ENCODE measurements at places on chromosomes 7 and 10.

GRCh38 chr10:79431891-79432831 lies 13.3 kb downstream of the ZCCHC24 start:
- DNase-seq = no peak

DNA sequence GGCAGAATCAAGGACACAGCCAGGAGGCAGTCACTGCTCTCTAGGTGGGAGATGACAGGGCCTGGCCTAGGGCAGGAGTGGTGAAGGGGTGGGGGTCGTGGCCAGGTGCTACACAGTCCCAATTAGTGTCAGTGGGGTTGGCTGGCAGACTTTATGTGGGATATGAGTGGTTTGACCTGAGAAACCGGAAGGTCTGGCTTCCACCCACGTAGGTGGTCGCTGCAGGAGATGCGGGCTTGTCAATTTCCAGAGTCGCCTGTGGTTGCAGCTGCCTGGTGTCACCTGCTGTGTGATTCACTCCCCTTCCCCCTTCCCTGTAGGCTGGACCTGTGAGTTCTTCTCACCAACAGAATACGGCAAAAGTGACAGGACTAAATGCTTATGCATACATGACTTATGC lies 124.3 kb downstream of the KLF6 start:
- DNase-seq = no peak

DNA sequence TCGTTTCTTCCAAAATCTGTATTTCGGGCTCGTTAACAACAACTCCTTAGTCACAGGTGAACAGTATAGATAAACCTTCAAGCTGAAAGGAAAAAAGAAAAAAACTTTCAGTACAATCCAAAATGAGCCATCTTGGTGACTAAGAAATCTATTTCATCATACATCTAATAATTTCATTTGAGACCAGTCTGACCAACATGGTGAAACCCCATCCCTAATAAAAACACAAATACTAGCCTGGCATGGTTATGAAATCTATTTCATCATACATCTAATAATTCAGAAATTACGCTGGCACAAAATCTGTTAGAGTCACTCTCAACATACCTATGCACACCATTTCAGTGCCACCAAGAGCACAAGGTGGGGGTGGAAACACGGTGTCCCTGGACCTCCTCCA lies 8.8 kb downstream of the DCLRE1C start:
- no peak for DNase-seq

GRCh38 chr7:129376778-129377700 lies 57.2 kb upstream of the STRIP2 start:
- DNase-seq = no peak

DNA sequence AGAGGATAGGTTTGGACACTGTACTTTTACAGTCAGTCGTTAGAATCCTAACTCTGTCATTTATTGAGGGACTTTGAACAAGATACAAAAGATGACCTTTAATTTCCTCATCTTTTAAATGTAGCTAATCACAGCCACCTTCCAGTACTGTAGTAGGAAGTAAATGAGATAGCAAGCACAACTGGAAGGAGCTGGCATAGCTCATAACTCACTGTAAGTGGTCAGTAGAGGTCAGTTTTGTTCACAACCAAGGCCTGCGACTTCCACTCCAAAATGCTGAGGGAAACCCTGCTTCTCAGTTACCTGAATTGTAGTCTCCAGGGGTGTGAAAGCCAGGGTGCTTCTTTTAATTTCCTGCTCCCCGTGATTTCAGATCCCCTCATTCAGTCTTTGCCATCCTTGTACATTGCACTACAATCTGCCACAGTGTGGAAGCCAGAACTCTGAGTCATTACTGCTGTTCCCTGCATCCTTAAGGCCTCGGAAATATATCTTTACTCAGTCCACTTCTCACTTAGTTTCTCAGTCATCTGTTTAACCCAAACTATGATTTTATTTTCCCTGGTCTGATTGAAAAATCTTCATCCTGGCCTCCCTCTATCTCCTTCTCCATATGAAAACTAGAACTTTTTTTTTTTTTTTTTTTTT lies 361.2 kb downstream of the NRG3 start:
- no peak for DNase-seq

GRCh38 chr10:18144928-18145327 lies 4.7 kb downstream of the CACNB2 start:
- DNase-seq = no peak

DNA sequence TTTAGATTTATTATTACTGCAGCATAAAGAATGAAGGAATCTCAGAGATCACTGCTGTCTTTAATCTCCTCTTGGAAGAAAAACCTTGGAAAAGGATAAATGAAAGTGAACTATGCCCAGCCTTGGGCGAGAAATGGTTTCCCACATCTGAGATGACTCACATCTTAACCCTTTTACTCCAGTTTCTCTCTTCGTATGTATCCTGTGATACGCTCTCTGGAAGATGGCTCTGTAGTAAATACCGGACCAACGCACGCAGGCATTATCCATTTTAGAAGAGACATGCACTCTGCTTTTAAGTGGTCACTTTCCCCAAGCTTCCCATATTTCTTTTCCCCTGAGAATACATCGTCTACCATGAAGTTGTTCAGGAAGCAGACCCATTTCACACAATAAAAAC lies 207.3 kb upstream of the BMPER start:
- no peak for DNase-seq

GRCh38 chr7:2524808-2525657 lies 5.5 kb downstream of the LFNG start:
- no peak for DNase-seq

- DNase-seq = no peak
Measured at GRCh38 chr7:33578881-33579672, 326.3 kb upstream of the BMPER start.
